ENCODE measurements at places on chromosomes 3 and 15.
A peak's percentile ranks its signal among the peaks of the same experiment; 100 is the strongest.

GRCh38 chr3:64505419-64505818 is 182.4 kb downstream of the ADAMTS9 start:
- DNase-seq: no peak

DNA sequence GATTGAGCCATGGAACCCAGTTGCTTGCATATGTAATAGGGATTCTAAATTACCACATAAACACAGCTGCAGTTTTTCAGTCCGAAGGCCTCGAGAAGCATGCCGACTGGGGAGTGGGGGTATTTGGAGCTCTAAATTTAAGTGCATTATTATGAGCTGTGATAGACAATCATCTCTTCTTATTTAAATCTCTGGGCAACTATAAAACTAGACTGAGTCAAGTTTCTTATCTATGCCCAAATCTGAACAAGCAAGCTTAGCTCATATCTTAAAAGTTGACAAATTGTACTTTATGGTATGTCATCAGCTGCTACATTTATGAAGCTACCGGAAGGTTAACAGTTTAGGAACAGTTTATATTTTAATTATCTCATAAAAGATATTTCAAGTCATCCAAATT is 19.5 kb upstream of the THRB start:
- DNase-seq: no peak

DNA sequence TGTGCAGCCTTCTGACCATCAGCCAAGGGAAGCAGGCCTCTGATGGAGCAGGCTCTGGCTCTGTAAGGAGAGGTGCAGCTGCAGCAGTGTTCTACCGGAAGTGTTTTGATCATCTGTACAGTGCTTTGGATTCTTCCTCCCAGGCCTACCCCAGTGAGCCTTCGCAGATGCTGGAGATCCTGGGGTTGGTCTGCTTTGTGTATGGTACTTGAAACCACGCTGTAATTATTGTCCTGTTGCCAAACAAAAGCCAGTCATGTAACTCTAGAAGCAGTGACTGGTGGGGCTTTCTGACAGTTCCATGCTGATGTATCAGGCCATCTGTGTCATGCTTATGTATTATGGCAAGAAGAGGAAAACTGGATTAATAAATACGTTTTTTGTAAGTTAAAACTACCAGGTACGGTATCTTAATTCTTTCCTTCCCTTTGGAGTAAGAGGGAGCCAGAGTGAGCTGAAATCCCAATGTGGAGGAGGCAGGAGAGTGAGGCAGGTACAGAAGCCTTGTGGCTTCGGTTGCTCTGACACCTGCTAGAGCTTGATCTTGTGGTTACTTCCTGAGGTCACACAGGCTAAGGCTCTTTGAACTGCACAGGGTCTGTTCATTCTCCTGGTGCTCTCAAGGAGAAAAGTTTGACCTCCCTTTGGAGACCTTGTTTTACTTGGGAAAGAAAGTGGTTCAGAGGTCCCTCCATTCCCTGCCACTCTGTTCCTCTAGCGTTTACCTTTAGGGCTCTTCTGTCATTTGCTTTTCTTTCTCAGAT is 3.7 kb downstream of the TMEM42 start:
- DNase-seq: no peak

- DNase-seq: peak; percentile 87
These were observed at the start of gene GRM7 for GRCh38 chr3:6860954-6861624. TSS of gene GRM7 (plus strand) at chr3:6861115.

- DNase-seq: no peak
These were observed 852.4 kb downstream of the TUSC7 start for GRCh38 chr3:117562000-117562399.

GRCh38 chr3:156952011-156952410 is 125.9 kb downstream of the LEKR1 start:
- no peak for DNase-seq

DNA sequence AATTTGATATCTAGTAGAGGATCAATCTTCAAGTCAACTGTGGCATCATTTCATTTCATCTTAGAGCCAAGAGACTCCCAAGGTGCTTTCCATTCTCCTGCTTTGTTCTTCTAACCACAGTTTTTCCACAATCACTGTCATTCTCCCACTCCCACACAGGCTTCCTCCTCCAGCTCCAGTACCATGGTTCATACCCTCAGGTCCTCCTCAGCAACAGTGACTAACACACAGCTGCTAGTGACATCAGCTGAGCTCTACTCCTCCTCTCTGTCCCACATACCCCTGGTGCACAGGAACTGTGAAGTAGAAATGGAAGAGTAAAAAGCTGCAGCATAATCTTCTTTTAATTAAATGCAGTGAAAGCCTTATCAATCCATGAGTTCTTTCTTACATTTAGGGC is 200.2 kb upstream of the DPH6 start:
- DNase-seq: peak; percentile 20

DNA sequence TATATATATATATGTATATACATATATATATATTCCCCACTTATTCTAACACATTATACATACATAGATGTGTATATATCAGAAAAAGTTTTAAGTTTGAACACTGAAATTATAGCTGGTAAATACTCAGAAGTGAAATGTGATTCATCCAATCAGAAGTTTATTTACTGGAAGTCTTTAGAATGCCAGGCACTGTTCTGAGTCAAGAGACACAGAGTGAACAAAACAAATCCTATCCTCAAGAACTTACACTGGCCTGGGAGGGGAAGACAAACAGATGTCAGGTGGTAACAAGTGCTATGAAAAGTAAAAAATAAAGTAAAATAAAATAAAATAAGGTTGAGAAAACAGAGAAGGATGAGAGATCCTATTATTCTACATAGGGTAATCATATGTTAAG is 13.4 kb downstream of the DHX36 start:
- DNase-seq: no peak

DNA sequence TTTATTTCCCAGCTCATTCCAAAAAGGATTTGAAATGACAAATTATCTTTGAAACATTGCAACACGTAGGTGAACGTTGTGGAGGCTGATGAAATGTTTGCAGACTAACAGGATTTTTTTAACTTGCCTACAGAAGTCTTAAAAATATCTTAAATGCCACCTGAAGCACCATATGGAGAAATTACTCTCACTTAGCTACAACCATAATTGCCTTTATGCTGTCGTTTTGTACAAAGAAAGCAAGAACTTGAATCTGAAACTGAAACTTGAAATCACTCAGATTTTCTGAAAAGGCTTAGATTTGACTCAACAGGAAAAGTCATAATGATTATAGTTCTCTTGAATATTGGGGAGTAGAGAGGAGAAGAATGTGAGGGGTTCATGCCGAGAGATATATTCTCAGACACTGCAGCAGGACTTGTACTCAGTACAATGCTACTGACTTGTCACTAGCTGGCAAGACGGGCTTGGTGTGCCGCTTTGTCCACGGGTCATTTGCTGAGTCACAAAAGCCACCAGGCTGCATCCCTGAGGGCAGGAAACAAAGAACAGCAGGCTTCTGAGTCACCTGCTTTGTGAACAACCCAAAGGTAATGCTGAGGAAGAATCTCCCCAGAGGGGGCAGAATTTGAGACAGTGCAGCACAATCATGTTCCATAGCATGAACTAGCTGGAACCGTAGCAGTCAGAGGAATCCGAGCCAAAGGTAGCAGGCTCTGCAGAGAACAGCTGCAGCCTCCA is 7.1 kb upstream of the FMN1 start:
- DNase-seq: peak; percentile 84

GRCh38 chr15:40933517-40933902 is 4.4 kb downstream of the DLL4 start:
- no peak for DNase-seq

- no peak for DNase-seq
These were observed 219.6 kb downstream of the THSD4 start for GRCh38 chr15:71334873-71335272.

DNA sequence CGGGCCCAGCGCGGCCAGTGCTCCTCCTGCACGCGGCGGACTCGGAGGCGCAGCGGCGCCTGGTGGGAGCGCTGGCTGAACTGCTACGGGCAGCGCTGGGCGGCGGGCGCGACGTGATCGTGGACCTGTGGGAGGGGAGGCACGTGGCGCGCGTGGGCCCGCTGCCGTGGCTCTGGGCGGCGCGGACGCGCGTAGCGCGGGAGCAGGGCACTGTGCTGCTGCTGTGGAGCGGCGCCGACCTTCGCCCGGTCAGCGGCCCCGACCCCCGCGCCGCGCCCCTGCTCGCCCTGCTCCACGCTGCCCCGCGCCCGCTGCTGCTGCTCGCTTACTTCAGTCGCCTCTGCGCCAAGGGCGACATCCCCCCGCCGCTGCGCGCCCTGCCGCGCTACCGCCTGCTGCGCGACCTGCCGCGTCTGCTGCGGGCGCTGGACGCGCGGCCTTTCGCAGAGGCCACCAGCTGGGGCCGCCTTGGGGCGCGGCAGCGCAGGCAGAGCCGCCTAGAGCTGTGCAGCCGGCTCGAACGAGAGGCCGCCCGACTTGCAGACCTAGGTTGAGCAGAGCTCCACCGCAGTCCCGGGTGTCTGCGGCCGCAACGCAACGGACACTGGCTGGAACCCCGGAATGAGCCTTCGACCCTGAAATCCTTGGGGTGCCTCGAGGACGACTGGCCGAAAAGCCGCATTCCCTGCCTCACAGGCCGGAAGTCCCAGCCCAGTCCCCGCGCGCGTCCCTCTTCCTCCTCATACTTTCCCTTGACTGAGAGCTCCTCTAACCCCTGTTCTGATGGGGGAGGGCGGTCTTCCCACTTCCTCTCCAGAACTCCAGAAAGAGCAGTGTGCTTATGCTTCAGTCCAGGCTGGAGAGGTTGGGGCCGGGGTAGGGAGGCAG is 1.4 kb upstream of the IL17RC start:
- DNase-seq: peak; percentile 49

GRCh38 chr15:77636209-77636608 is 3.5 kb upstream of the LINGO1 start:
- no peak for DNase-seq

DNA sequence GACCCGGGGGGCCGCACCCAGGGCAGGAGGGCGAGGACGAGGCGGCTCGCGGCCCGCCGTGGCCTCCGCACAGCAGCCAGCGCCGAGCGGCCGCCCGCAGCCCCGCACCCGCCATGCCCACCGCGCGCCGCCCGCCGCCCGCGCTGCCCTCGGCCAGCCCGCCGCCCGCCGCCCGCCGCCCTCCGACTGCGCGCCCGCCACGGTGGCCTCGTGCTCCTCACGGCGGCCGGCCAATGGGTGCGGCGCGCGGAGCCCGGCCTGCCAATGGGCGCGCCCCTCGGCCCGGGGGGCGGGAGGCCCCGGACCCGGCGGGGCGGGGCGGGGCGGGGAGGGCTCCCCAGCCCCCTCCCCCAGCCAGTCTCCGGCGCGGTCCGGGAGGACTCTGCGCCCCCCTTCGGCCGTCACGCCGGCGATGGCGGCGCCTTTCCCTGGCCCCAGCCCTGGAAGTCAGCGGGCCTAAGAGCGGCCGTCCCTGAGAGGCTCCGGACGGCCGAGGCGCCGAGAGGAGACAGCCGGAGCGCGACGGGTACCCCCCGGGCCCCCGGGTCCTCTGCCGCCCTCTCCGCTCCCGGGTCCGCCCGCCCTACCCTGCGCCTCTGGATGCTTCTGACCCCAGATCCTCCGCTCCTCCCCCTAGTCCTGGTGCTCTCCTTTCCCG is at the start of gene NT5DC2:
NT5DC2 (minus strand) TSS at position 235 of the 658 bp plus-strand sequence; CDS start at position 115, 120 bp downstream.
- DNase-seq: peak; percentile 96

DNA sequence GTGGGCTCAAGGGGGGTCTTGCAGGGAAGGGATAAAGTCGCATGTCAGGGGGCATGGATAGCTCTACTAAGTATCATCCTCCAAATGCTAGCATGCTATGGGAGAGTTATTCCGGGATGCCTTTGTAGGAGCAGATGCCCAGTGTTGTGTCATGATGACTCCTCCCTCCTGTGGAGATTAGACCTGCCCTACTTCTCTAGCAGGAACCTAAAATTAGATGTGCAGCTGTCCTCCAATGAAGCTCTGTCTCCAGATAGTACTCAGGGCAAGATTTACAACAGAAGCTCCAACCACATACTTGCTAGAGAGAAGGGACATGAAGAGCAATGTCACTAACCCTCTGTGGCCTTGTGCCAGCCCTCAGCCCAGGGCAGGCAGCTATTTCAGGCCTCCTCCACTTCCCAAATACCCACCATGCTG is 82.5 kb downstream of the AGBL1 start:
- no peak for DNase-seq

DNA sequence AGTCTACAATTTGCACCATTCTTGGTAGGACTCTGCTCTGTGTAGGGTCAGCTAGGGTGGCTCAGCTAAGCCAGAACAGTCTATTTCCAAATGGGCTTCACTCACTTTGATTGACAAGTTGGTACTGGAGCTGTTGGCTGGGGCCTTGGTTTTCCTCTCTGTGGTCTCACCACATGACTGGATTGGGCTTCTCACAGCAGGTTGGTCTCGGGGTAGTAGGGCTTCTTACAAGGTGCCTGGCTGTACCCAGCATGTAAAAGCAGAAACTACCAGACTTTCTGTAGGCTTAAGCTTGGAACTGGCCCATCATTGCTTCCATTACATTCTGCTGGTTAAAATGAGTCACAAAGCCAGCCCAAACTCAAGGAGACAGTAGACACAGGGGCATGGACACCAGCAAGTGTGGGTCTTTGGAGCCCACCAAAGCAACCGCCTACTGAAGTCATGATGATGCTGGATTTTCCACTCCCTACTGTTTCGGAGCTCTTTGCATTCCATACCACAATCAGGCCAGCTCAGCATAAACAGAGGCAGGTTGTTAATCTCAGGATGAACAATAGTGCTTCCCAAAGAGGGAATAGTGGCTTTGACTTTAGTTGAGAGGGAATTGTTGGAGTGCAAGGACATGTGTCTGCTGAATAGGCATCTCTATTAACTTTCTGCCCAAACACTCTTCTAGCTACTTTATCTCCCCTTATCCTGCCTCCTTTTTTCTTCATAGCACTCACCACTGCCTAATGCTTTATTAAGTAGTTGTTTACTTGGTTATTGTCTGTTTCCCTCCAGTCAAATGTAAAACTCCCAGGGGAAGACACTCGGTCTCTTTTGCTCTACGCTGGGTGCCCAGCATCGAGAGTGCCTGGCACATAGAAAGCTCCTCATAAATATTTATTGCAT is 78.0 kb upstream of the RARB start:
- no peak for DNase-seq

- DNase-seq: no peak
These were observed 90.9 kb upstream of the AGBL1 start for GRCh38 chr15:85988741-85989140.

DNA sequence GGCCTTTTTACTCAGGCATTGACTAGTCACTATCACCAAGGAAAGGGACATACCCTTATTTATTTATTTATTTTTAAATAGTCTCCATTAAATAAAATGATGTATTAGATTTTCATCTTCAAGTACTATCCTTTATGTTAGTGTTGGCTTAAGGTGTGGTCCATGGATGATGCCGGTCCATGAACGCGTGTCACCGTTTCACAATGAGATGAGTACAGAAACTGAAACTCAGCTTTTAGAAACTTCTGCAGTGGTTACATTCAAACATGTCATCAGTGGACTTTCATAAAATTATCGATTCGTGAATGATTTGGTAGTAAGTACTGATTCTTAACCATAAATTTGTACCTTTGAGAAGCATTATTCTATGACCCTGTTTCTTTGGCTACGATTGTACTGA is 166.6 kb downstream of the SATB1 start:
- no peak for DNase-seq

DNA sequence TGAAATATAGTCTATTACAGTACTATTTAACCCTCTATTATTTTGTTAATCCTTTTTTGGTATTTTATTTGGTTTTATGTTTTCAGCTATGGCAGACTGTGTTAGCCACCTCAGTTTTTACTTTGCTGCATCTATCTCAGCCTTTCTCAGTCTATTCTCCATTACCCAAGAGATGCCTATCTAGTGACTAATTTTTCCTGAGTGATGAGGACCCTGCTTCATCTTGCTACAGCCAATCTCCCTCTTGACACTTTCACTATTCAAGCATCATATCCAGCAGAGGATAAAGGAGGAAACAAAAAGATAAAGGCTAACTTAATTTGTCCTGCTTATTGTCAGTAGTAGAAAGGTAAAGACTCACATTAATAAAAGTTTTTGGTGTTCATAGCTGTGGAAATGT is 141.8 kb upstream of the NECTIN3 start:
- DNase-seq: no peak
